ENCODE measurements at places on chromosomes 6 and 20.

DNA sequence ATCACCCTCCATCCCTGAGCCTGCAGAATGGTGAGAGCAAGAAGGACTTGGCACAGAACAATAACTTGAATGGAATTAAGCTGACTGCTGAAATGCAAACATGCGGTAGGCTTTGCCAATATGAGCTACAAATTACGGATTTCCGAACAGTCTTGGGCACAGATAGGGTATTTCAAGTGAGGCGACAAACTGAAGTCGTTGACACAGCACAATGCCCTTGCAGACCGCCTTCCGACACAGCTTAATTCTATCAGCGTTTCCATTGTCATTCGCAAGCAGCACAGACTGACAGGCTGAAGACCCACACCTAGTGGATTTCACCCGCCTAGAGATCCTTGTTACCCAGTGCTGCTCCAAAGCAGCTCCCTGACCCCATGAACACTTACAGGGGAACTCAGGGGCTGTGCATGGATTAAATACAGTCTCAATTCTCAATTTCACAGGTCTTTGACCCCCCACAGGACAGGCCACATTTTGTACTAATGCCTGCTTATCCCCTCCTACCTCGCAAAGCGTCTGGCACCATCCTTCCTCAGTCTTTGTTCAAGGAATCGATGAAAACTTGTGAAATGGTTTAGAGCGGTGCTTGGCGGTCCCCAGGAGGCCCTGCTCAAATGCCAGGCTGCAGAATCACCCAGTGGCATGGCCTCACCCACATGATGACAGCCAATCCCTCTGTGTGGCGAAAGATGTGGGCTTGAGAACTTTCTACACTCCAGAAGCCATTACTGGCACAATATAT, 34.6 kb downstream of the RAMACL start:
- DNase-seq, result no peak

GRCh38 chr6:118659513-118660217, 8.3 kb upstream of the CEP85L start:
- DNase-seq, result no peak

- no peak for DNase-seq
Observed at GRCh38 chr20:8912731-8913130, 156.2 kb upstream of the PLCB4 start.

DNA sequence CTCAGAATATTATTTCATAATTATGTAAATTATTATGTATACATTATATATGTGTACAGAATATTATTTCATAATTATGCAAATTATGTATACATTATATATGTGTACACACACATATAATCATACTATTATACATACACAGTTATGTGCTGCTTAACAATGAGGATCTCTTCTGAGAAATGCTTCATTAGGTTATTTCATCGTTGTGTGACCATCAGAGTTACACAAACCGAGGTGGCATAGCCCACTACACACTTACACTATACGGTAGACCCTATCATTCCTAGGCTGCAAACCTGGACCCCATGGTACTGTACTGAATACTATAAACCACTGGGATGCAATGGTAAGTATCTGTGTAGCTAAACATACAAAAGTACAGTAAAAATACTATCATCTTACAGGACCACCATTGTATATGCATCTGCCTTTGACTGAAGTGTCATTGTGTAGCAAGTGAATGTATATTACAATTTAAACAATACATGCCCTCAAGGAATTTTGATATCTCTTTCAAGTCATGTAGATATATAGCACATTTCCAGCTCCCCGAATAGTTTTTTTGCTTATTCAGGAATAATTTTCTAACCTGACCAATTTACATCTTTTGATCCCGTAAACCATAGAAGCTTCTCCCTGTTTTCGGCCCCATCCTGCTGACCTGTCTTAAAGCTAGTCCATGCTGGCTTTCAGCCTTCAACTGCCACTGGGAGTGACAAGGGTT, 71.2 kb downstream of the TMEM170B start:
- DNase-seq, result no peak

DNA sequence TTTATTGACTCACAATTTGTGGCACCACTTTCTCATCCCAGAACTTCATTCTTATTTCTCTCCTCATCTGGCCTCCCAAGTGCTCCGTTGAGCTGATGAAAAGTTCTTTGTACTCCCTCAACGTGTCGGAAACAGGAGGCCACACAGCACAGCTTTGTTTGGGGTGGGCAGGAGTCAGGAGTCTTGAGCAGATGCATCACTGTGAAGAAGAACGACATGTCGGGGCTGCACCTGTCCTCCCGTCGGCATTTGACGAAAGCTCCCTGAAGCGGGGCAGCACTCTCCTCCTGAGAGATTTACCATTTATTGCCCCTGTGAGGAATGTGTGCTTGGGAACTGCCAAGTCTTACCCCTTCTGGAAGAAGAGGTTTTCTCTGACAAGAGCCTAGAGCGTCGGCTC, 28.1 kb downstream of the TAF8 start:
- DNase-seq, result no peak
